ENCODE measurements at places on chromosomes 12 and 14.

GRCh38 chr12:58918469-58918844 is 1.8 kb downstream of the LRIG3 start:
- DNase-seq: no peak

- no peak for DNase-seq
Observed at GRCh38 chr14:24072436-24072835, 1.1 kb downstream of the CPNE6 start.

GRCh38 chr14:88614218-88614907 is 51.5 kb downstream of the ZC3H14 start:
- no peak for DNase-seq

DNA sequence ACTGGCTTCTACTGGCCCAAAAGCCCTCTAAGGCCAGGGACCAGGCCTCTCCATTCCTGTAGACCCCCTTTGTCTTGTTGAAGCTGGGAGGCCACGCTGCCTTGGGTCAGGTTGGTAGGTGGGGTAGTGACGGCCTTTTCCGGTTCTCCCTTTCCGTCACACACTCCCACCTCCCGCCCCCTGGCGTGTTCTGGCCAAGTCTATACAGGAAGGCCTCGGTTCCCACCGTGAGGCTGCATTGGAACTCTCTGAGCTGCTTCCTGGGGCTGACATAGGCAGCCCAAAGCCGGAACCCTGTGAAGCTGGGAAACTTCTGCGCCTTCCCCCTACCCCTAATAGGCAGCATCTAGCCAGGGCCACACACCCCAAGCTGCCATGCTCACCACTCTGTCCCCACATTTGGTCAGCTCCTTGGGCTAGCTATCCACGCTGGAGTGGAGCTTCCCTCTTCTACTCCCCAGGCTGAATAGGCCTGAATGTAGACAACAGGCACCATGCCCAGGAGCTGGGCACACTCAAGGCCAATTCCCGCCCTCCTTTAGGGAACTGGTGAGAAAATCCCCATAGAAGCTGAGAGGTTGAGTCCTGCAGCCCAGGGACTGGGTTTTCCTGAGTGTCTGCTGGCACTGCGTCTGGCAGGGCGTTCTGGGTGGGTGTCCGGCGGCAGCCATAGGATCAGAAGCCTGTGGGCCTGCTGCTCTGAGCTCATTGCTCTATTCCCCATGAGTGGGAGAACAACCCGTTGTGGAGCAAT is 35.7 kb downstream of the RIN3 start:
- DNase-seq: no peak

- DNase-seq: no peak
Observed at GRCh38 chr12:131384544-131384855, 326.4 kb upstream of the SFSWAP start.

GRCh38 chr12:78290606-78291345 is 460.1 kb downstream of the NAV3 start:
- no peak for DNase-seq

DNA sequence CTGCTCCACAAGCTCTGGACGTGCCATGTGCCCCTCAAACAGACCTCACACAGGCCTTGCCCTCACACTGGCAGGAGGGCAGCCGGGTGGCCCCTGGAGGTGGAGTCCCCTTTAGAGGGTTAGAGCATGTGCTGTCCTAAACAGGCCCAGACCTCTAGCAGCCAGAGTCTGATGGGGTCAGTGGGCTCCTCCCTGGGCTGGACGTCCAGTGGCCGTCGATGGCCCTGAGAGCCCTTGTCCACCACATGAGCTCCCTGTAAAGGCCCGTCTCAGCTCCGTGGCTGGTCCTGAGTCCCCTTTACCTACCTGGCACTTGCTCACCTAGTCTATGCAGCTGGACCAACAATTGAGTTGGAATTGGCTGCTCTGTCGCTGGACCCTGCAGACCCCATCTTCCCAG is 3.8 kb downstream of the TMEM179 start:
- DNase-seq: no peak

DNA sequence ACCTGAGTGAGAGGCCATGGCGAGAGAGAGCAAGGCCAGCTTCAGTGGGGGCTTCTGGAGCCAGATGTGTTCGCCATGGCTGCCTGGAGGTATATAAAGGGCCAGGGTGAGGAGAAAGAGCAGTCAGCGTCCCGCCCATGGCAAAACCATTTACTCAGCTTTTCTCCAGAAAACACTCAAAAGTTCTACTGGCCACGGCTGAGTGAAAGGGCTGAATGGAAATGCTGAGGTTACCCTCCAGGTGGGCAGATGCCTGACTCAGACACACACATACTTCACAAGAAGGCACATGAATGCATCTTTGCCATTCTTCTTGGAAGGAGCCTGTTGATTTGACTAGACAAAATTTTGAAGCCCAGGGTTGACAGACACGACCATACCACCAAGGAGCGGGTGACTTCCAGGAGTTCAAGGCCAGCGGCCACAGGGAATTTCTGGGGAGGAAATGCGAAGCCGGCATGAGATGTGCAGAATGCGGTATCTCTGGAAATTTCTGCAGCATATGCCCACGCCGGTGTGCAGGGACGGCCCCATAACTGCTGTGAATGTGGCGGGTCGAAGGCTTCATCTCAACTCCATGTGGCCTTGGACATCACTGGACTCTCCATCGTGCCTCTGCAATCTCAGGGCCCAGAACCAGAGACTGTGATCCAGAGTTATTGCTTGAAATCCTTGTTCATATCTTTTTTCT is at the start of gene IL31:
IL31 (minus strand) TSS at position 67 of the 691 bp plus-strand sequence; CDS start at position 18, 49 bp downstream.
- no peak for DNase-seq

DNA sequence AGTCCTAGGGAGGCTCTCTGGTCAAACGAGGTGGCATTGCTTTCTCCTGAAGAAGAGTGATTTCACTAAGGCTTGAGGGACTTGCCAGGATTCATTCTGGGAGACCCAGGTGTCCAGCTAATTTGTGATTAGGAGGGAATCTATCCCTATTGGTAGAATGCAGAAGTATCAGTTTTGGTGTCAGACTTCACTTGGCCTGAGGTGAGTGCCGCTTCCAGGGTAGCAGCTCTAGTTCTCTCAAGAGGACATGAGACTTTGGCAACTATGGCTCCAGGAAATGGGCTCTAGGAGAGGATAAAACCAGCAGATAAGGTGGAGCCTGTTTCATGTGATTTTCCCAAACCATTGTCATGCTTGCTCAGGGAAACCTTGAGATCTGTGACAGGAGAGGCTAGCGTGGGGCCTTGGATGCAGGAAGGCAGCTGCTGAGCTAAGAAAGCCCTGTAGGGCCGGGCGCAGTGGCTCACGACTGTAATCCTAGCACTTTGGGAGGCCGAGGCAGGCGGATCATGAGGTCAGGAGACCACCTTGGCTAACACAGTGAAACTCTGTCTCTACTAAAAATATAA is 11.6 kb upstream of the TMEM117 start:
- DNase-seq: no peak

DNA sequence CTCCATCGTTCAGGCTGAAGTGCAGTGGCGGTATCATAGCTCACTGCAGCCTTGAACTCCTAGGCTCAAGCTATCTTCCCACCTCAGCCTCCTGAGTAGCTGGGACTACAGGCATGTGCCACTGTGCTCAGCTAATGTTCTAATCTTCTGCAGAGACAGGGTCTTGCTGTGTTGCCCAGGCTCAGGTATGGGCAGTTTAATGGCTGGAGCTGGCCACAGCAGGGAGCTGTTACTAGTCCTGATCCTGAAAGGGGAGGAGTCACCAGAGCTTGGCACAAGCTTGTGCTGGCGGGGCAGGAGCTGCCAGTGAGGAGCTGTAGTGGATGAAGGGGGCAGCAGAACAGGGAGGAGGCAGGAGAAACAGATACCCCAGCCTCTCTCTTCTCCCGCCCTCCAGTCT is 10.6 kb downstream of the TMEM120B start:
- DNase-seq: no peak

- no peak for DNase-seq
Observed at GRCh38 chr14:101821528-101821927, 60.0 kb downstream of the PPP2R5C start.
